Mesenchymal stem cell (in vitro differentiated cells and primary cell): ENCODE measurements at places on chromosomes 3 and 15.
A peak's percentile ranks its signal among the peaks of the same experiment; 100 is the strongest.

- H3K36me3 ChIP-seq = no peaks in the 10 kb centered on the region
- H3K27me3 ChIP-seq = no peaks in the 10 kb centered on the region
- no peak overlapping the region for H3K27ac ChIP-seq
- no peak for DNase-seq
- H3K4me1 ChIP-seq = no peaks in the 10 kb centered on the region
- no peak overlapping the region for H3K4me3 ChIP-seq
Measured at GRCh38 chr3:22671848-22672247, 531.3 kb upstream of the UBE2E2 start.

DNA sequence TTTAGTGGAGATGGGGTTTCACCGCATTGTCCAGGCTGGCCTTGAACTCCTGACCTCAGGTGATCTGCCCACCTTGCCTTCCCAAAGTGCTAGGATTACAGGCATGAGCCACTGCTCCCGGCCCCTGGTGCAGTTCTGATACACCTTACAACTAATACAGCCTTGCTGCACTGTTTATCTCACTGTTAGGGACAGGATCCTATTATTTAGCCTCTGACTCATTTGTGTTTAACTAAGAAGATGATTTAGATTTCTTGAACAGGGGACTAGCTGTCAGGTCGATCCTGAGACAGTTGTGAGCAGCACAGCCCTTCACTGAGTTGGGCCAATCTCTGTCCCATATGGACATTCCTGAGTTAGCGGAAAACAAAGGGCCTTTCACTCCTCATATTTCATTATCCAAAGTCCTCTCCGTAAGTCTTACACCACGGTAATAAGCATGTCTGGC, 19.2 kb downstream of the GYG1 start:
- no peak overlapping the region for H3K27ac ChIP-seq
- no peak overlapping the region for H3K4me3 ChIP-seq
- H3K27me3 ChIP-seq = no peaks in the 10 kb centered on the region
- peak; percentile 38 for DNase-seq

- DNase-seq = no peak
- H3K36me3 ChIP-seq = peaks cover 6% of the 10 kb centered on the region
- H3K4me3 ChIP-seq = no peak overlapping the region
- H3K27ac ChIP-seq = no peak overlapping the region
- H3K27me3 ChIP-seq = no peaks in the 10 kb centered on the region
- peaks cover 1% of the 10 kb centered on the region for H3K4me1 ChIP-seq
Measured at GRCh38 chr15:90559119-90559518, 29.4 kb downstream of the CRTC3 start.

GRCh38 chr3:126676919-126677705, 22.2 kb upstream of the TXNRD3 start:
- H3K36me3 ChIP-seq = no peaks in the 10 kb centered on the region
- H3K27ac ChIP-seq = no peak overlapping the region
- H3K27me3 ChIP-seq = peaks cover 8% of the 10 kb centered on the region
- no peak overlapping the region for H3K4me3 ChIP-seq
- peaks cover 10% of the 10 kb centered on the region for H3K4me1 ChIP-seq

GRCh38 chr3:29153811-29154210, 127.1 kb upstream of the RBMS3 start:
- H3K27me3 ChIP-seq = no peaks in the 10 kb centered on the region
- H3K36me3 ChIP-seq = no peaks in the 10 kb centered on the region
- H3K4me1 ChIP-seq = no peaks in the 10 kb centered on the region

- H3K4me3 ChIP-seq = no peak overlapping the region
- no peak for DNase-seq
- no peak overlapping the region for H3K27ac ChIP-seq
- peaks cover 3% of the 10 kb centered on the region for H3K36me3 ChIP-seq
- no peaks in the 10 kb centered on the region for H3K27me3 ChIP-seq
- H3K4me1 ChIP-seq = peaks cover 33% of the 10 kb centered on the region
Measured at GRCh38 chr3:12946251-12946648, 104.9 kb upstream of the RPL32 start.

GRCh38 chr15:41804916-41805666, 22.8 kb upstream of the JMJD7 start:
- peaks cover 27% of the 10 kb centered on the region for H3K36me3 ChIP-seq
- no peak for DNase-seq
- peaks cover 15% of the 10 kb centered on the region for H3K4me1 ChIP-seq
- H3K27me3 ChIP-seq = no peaks in the 10 kb centered on the region
